T-helper 17 cell (primary cell): ENCODE measurements at places on chromosomes 5 and 9.

GRCh38 chr5:1772634-1773033 lies 27.0 kb downstream of the MRPL36 start:
- DNase-seq, result no peak

GRCh38 chr5:96714450-96714849 lies 52.3 kb downstream of the CAST start:
- DNase-seq, result no peak

GRCh38 chr9:10228082-10228481 lies 384.7 kb downstream of the PTPRD start:
- no peak for DNase-seq

DNA sequence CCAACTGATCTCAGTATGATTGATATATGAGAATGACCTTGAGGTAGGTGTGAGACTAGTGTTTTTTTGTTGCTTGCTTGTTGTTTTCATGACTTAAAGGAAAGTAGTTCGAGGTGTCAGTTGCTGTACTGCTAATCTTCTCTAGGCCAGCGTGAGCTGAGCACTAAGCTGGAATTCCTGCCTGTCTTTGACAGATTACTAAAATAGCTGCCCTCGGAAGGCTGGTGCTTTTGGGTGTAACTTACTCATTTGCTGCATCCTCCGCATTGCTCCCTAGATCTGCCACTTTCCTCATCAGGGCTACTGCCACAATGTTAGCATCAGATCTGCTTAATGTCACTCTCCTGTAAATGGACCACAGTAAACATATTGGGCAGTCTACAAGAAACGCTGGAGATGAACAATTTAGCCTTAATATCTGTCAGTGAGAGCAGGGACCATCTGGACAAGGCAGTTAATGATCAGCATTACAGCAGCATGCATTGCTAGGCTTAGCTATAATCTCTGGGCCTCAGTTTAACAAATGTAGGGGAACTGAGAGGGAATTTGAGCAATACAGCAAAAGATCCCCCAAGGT lies 106.6 kb upstream of the CDH6 start:
- no peak for DNase-seq

GRCh38 chr5:81283976-81284375 lies 17.4 kb upstream of the ZCCHC9 start:
- no peak for DNase-seq

DNA sequence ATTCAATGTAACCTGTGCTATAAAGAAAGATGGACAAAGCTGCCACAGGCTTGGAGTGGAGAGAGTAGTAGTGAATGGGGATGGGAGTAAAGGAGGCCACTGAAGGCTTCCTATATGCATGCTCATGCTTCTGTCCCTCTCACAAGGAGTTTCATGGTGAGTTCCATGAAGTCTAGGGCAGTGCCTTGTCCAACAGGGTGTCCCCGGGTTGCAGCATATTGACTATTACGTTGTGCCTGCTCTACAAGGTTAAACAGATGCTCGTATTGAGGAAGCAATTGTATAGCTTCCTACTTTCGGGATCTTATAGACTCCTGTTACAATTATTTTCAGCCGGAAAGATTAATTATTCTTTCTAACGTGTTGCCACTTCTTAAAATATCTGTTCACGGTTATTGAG lies 129.1 kb upstream of the PIK3R1 start:
- DNase-seq, result no peak
